Fibroblast of skin of left quadriceps (primary cell): ENCODE measurements at places on chromosomes 7 and 10.
A peak's percentile ranks its signal among the peaks of the same experiment; 100 is the strongest.

DNA sequence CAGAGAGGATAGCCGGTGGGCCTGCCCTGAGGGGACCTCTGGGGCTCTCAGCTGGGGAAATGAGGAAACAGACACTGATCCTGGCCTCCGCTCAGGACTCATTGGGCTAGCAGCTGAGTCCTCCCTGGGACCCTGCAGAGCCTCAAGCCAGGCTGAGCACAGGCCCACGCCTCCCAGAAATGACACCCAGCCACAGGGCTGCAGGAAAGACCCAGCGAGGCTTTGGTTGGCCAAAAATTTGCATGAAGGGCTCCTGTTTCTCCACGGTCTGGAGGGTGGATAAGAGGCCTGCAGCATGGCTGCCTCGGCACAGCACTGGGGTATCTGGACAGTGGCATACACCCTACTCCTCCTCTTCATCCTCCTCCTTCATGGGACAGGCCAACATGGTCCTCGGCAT is 60.4 kb downstream of the ZNF33B start:
- DNase-seq, result no peak

GRCh38 chr7:30412782-30413504 is 65.6 kb downstream of the NOD1 start:
- peak; percentile 56 for DNase-seq

- DNase-seq, result peak; percentile 70
Observed at GRCh38 chr10:73095481-73096021, 1.1 kb downstream of the P4HA1 start.

DNA sequence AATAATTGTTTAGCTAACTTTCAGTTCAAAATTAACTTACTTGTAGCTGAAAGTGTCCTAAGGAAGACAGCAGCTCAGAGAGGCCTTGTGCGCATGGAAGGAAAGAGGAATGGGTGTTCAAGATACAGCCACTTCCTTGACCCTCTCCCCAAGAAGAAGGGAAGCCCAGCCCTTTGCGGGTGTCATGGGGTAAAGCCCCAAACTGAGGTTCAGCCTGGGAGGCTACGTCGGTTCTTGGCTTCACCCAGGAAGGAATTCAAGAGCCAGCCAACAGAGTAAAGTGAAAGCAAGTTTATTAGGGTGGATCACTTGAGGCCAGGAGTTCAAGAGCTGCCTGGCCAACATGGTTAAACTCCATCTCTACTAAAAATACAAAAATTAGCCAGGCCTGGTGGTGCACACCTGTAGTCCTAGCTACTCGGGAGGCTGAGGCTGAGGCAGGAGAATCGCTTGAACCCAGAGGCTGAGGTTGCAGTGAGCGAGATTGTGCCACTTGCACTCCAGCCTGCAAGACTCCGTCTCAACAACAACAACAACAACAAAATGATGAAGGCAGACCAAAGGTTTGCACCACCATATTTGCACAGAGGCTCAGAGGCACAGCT is 15.9 kb downstream of the GPRIN2 start:
- no peak for DNase-seq

GRCh38 chr7:27123007-27123476 is 7.5 kb downstream of the HOXA4 start:
- DNase-seq, result no peak

- no peak for DNase-seq
Observed at GRCh38 chr10:106557951-106558733, 606.4 kb downstream of the SORCS1 start.

DNA sequence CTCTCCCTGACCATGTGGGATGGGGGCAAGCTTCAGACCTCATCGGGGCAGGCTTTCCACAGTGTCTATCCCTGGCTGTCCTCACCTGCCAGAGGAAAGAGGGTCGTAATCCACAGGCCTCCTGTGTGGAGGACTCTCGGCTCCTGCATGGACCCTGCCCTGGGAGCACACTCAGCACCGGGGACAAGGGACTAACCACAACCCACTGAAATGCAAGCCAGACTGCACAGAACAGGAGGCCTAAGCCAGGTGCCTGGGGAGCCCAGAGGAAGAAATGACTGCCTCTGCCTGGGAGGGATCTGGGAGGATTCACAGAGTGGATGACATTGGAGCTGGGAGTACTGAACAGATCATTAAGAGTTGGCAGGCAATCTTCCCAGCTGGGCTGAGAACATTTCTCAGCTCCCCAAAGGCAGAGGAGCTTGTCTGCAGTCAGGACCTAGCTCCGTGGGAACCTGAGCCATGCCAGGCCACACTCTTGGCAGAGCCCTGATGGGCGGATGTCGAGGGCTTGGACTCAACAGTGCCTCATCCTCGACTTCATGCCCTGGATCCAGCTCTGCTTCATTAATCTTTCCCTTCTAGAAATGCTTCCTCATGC is 213.4 kb downstream of the USP6NL start:
- no peak for DNase-seq
